ENCODE measurements at places on chromosomes 2 and 18.

- DNase-seq, result no peak
These were observed 41.3 kb downstream of the RHOB start for GRCh38 chr2:20488201-20488641.

GRCh38 chr18:46482831-46483230 is 174.2 kb downstream of the LOXHD1 start:
- DNase-seq, result no peak

DNA sequence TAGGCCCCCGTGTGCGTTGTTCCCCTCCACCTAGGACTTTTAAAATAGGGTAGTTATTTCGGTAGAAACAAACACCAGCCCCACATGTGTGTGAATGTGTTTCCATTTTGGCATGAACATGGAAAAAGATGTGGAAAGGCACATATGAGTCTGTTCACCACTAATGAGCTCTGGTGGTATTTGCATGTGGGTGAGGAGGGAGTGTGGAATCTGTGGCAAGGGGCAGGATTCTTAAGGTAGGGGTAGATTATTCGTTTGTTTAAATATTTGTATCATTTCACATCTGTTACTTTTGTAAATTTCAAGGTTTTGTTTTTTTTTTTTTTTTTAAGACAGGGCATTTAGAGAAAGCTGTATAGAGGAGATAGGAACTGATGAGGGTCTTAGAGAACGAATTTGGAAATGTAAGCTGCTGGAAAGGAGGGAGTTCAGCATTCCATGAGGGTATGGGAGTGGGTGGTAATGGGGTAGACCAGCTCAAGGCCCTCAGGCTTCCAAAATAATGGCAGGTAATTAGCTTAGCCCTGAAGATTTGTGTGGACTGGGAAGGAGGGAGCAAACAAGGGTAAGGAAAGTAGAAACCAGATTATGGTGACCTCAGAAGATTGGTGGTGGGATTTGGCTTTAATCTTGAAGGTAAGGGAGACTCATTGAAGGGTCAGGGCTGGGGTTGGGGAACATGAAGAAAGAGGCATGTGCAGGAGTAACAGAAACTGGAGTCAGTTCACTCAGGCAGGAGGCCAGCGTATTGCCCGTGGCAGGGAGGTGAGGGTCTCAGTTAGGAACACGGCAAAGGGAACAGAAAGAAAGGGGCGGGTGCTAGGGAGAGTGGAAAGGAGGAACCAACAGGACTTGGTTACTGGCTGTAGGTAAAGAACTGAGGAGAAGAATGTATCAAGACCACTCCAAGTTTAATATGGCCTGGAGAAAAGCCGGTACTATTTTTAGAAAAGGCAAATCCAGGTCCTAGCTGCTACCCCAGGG is 123.6 kb downstream of the PLB1 start:
- no peak for DNase-seq

DNA sequence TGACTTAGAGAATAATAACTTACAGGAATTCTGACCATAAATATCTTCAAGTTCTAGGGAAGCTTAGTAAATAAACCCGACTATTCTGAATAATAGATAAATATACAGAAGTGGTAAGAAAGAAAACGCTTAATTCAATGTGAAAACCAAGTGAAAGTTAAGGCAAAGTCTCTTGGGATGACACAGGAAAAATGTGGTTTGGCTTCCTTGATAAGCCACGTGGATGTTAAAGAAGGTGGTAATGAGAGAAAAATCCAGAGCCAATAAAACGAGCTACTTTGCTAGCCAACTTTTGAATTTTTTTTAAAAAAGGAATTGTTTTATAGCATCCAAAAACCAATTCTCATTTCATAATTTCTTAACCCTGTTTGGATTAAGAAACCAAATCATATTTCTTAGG is 166.2 kb upstream of the VRK2 start:
- DNase-seq, result no peak

All from AG04450 (cell line).